ENCODE measurements at places on chromosomes 16 and 17.

- no peak for DNase-seq
Observed at GRCh38 chr16:3025032-3026002, 1.5 kb downstream of the THOC6 start.

DNA sequence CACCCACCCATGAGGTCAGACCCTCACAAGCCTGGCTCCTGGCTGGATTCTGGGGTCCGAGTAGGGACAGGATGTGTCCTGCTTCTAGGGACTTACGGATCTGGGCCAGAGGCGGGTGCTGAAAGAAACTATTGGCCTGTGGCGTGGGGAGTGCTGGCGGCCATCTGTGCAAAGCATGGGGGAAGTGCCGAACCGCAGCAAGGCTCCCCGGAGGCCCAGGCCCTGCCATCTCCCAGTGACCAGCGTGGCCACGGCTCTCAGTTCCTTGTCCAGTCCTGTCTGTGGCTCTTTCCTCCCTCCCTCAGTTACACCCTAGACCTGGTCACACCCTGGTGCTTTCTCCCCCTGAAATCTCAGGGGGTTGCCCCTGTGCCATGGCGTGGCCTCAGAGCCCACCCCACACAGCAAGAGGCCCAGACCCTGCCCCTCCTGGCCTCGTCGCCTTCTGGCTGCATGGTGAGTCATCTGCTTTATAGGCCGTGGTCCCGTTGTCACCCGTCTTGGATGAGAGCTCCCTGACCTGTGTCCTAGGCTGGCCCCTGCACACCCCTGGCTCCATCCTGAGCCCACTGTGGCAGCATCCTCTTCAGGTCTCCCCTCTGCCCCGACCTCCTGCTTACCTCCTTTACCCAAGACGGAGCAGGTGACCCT lies 54.5 kb downstream of the PRMT7 start:
- no peak for DNase-seq

DNA sequence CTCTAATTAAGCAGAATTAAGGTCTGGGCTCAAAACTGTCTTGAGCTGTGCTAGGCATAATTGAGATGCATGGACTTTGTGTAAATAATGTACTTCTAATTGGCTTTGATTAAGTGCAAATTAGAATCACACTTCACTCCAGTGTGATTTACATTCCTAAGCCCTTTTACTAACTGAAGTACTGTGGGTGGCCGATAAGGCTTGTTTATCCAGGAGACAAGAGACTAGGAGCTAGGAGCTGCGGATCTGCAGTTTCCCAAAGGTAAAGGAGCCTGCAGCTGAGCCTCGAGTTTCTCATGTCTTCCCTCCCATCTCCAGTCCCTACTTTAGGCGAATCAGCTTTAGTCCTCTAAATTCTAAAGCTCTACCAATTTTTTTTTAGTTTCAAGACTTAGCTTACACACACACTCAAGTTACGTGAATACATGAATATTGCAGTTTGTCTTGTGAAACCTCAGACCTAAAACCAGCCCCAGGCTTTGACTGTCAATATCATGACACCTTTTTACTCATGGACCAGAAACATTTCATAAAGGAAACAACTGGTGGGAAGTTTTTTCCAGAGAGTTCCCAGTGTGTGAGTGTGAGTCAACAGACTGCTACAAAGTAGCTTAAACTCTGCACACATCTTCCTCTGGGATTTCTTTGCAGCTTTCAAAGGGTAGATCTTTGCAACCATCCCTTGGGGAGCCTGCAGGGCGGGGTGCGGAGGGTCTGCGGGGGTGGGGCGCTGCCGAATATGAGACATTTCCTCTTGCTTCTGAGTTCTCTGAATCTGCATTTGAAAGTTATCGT lies 113.9 kb upstream of the TBX2 start:
- DNase-seq: peak; percentile 94

- peak; percentile 75 for DNase-seq
Observed at GRCh38 chr17:78925234-78925633, at the start of gene TIMP2. TIMP2 (minus strand) TSS chr17:78925387; CDS start chr17:78925088, 299 bp downstream.

- DNase-seq: no peak
Observed at GRCh38 chr16:29112755-29113347, 128.0 kb downstream of the LAT start.

DNA sequence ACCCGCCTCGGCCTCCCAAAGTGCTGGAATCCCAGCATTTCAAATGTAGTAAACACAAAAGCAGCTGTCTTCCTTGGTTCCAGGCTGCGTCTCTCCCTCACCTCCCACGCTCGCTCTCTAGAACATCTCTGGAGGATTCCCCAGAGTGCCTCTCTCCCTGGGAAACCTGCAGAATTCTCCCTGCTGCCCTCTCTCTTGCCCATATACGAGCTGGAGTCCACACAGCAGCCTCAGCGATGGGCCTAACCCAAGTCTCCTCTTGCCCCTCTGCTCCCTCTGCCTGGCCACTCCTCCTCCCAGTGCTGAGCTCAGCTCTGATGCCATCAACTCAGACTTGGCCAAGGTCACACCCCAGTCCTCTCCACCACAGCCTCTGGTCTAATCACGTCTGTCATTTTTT lies 10.6 kb downstream of the GPRC5B start:
- DNase-seq: no peak

DNA sequence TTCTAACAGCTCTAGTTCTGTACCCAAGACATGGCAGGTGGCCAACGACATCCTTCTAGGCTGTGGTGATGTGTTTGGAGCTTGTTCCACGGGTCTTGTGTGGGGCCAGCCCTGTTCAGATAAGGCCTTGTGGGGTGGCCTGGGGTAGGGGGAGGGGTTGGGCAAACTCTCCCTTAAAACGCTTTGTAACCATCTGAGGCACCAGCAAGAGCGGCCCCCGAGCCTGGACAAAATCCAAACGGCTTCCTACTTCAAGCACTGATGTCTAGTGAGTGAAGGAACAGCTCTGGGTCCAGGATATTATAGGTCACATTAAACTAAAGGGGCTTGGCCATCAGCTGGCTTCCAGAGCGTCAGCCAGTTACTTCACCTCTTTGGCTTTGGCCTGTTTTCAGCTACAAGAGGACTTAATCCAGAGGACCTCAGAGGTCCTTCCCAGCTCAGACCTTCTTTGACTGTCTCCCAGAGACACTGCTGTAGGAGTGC lies 11.9 kb downstream of the SERPINF1 start:
- DNase-seq: peak; percentile 70

GRCh38 chr17:72332367-72332766 lies 211.5 kb downstream of the SOX9 start:
- peak; percentile 12 for DNase-seq

- no peak for DNase-seq
Observed at GRCh38 chr16:53598511-53599275, 95.7 kb upstream of the AKTIP start.

- DNase-seq: no peak
Observed at GRCh38 chr17:1645207-1646171, at the start of gene SCARF1. SCARF1 (minus strand) TSS chr17:1645732; CDS start chr17:1645697, 35 bp downstream.

GRCh38 chr16:31427441-31428278 lies 500 bp downstream of the COX6A2 start:
- no peak for DNase-seq

- DNase-seq: no peak
Observed at GRCh38 chr16:31168848-31169247, 11.1 kb upstream of the FUS start.

- DNase-seq: peak; percentile 100
Observed at GRCh38 chr16:84836234-84836647, 16.5 kb downstream of the CRISPLD2 start.

- no peak for DNase-seq
Observed at GRCh38 chr17:49975531-49975930, 6.5 kb downstream of the DLX4 start.

GRCh38 chr16:89670496-89671431 lies 13.1 kb downstream of the SPATA33 start:
- DNase-seq: peak; percentile 56

- DNase-seq: peak; percentile 84
Observed at GRCh38 chr17:41697122-41697962, 8.7 kb downstream of the EIF1 start.

- peak; percentile 10 for DNase-seq
Observed at GRCh38 chr16:52912565-52913173, 140.0 kb downstream of the CHD9NB start.

- no peak for DNase-seq
Observed at GRCh38 chr17:79224903-79225302, 150.3 kb downstream of the ENGASE start.

GRCh38 chr16:74439685-74440084 lies 18.4 kb upstream of the CLEC18B start:
- no peak for DNase-seq

DNA sequence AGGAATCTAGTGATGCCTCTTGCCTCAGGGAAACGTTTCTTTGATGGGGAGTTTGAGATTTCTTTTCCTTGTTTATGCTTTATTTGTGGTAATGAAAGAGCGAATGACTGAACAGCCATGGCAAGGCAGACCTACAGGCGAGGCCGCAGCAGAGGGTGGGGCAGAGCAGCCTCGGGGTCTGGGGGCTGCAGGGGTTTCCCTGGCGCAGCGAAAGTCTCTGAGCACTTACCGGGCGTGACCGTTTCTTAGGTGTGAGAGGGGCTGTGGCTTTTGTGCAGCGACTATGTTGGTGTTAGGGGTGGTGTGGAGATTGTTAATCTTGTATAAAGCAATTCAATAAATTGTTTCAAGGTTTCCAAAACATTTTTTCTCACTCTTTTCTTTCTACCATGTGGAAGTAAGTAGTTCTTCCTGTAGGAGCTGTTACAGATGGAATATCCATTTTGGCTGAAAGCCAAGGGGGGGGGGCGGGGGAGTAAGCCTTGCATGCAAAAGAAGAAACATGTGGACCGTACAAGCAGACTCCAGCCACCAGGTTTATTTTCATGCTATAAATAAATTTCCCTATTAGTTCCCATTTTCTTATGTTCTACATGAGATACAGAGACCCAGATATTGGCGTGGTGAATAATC lies 34.8 kb downstream of the UBN1 start:
- DNase-seq: peak; percentile 46

DNA sequence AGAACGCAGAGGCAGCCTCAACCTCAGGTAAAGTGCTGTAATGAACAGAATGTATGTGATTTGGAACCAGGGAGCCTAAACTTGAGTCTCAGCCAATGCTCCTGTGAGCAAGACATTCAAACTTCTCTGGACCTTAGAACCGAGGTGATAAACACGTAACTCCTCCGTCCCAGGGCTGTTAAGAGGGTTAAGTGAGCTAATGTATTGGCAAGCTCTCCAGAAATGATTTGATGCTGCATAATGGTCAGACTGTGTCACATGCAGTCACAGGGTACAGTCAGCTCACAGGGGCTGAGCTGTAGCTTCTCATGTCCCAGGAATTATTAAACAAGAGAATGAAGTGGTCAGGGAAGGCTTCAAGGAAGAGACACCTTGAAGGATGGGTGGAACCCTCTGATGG lies 10.0 kb upstream of the SLC4A1 start:
- DNase-seq: peak; percentile 9

GRCh38 chr17:72104164-72104862 lies 16.5 kb upstream of the SOX9 start:
- no peak for DNase-seq

DNA sequence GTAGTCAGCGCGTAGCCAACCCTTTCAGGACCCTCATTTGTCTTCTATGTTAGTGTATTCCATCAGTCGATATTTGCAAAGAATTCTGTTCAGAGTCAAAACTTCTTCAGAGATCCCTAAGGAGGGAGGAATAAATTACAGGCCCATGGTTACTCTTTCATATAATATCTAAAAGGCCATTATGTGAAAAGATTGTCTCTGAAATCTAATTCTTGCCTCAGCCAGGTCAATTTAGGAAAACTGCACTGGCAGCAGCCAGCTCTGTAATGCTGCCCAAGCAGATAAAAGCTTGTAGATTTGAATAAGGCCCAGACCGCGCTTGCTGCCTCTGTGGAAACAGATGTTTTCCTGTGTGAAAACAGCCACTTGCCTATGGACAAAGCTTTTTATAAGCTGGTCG lies 379.8 kb downstream of the CNTNAP4 start:
- DNase-seq: no peak

DNA sequence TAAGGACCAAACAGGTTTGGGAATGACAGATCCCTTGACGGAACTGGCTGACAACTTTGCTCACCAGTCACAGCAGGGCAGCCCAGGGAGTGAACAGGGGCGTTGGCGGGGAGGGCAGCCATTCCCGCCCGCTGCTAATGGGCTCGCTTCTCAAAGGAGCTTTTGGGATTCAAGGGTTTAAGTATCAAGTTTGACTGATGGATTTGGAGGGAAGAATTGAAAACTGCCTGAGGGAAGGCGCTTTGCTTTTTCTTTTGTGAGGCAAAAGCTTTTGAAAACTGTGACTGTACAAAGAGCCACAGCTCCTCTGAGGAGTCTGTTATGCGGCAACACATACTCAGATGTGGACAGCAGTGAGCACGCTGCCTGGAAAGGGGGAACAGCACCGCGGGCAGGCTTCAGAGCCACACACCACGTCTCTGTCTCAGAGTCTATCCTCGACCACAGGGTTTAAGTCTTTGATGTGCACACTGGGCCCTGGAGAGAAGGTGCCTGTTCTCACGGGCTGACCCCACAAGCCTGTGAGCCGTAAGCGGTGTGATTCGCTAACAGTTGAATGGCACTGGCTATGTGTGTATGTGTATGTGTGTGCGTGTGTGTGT lies 79.9 kb upstream of the HSBP1 start:
- no peak for DNase-seq

- DNase-seq: no peak
Observed at GRCh38 chr16:49700251-49701064, 155.5 kb downstream of the ZNF423 start.

DNA sequence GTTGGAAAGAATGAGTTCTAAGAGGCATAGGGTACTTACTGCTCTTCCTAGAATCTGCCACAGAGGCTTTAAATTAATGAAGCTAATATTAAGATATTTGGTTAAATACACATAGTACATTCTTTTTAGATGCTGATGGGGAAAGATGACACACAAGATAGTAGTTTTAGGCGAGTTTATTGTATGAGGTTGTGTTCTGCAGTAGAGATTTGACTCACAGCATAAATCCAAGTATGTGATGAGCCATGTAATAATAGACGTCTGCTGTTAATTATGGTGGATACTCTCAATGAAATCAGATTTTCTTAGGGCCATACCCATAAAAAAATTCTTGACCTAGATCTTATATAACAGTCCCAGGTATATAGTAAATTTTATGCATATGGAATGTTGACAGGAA lies 8.0 kb downstream of the TNRC6C start:
- DNase-seq: no peak

GRCh38 chr16:2596747-2597559 lies 59.1 kb downstream of the PDPK1 start:
- DNase-seq: no peak

GRCh38 chr17:48484850-48485249 lies 46.0 kb downstream of the HOXB1 start:
- DNase-seq: peak; percentile 71

GRCh38 chr17:68290268-68290954 lies 516 bp downstream of the SLC16A6 start:
- no peak for DNase-seq

- no peak for DNase-seq
Observed at GRCh38 chr17:35448899-35449227, 297 bp upstream of the SLFN13 start.

GRCh38 chr16:64440421-64440831 lies 681.4 kb downstream of the CDH11 start:
- DNase-seq: peak; percentile 90

GRCh38 chr16:58709333-58709732 lies 24.8 kb upstream of the SLC38A7 start:
- DNase-seq: no peak

DNA sequence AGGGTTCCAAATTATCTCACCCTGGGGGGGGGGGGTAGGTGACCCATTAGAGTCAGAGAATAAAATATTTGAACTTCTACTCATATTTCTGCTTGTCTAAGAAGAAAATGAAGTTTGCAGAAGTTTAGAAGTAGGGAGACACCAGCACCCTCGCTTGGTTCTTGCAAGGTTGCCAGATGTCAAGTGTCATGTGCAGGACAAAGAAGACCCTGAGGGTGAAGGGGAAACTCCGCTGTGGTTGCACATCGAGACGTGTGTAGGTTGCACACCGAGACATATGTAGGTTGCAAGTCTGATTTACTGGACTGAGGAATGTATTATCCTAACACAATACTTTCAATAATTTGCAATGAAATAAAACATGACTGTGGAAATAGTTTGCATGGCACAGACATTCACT lies 42.4 kb upstream of the IRF8 start:
- DNase-seq: no peak

Measured in amniotic epithelial cell (primary cell).